ENCODE measurements at places on chromosomes 6 and 20.

GRCh38 chr6:56640374-56640773 lies 2.3 kb downstream of the DST start:
- DNase-seq, result no peak

GRCh38 chr6:127857051-127857637 lies 43.7 kb downstream of the THEMIS start:
- peak; percentile 5 for DNase-seq

- DNase-seq, result peak; percentile 63
Measured at GRCh38 chr6:37696220-37696840, 1.4 kb downstream of the MDGA1 start.

DNA sequence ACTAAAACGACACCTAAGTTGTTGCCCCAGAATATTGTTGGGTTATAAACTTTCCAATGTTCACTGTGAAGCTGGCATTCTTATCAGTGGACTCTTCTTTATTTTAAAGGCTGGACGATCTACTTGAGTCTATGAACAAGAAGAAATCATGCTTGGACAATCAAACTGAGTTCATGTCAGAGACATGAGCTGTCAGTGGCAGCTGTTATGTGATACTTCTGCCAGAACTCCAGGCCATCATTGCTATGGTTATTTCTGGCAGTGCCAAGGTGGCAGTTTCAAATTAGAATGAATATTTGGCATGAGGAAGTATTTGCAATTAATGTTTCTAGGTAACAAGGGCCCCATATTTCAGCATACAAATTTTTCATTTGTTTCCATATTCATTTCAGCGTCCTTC lies 417.3 kb downstream of the LMBRD1 start:
- DNase-seq, result no peak

DNA sequence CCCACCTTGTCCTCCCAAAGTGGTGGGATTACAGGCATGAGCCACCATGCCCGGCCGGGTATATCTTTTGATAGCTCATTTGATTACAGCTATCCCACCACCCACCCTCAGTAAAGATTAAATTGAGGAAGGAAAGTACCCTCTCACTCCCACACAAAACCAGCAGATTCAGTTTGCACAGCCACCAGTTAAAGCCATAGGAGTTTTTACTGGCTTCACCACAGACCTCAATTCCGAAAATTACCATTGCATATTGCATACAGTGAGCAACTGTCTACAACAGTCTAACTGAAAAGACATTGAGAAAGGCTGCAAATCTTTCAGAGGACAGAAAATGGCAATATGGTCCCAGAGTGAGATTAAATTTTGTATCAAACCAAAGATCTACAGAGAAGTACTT lies 34.9 kb downstream of the ESF1 start:
- no peak for DNase-seq

- no peak for DNase-seq
Measured at GRCh38 chr6:105282631-105283585, 103.1 kb upstream of the POPDC3 start.

GRCh38 chr6:72418495-72418894 lies 203.4 kb upstream of the KCNQ5 start:
- DNase-seq, result peak; percentile 66

DNA sequence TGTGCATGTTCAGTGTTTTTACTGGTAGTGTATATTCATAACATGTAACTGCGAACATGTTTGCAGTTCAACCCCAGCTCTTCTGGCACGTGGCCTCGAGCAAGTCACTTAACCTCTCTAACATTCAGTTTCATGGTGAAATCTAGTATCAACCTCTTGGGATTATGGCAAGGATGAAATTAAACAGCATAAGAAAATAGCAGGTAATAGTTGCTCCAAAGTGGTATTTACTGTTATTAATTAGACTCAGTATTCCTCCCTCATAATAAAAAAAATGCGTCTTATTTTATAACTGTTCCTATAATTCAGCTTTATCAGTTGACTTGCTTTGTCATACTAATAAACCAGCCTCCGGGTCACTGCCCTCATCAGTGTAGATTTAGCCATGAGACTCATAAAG lies 15.0 kb downstream of the FAM184A start:
- no peak for DNase-seq

DNA sequence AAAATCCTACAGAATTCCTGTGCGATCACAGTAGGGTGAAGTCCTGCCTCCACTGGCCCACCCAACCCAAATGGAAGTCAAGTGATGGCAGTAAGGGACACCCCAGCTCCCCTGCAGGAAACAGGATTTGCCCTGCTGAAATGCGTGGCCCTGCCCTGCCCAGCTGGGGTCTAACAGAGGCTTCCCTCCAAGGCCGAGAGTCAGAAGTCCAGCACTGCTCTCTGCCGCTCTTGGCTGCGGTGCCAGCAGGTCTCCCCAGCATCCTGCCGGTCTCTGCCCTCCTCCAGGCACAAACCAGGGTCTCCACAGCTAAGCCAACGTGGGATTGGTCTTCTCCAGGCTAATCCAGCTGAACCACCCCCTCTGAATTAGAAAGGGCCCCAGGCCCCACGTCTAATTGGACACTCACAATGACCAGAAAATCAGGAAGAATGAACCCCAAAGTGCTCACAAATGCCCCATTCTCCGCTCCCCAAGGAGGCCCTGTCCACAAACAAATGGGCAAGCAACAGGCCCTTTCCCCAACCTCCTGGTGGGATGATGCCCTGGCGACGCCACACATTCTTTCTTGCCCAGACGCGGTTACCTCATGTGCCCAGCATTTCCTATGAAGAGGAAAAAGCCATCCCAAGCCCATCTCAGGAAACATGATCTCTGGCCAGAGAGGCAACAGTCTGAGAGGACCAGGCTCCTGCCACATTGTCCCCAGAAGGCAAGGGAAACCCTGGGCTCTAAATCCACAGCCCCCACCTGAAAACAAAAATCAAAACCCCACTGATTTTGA lies 117.2 kb downstream of the BANF2 start:
- peak; percentile 22 for DNase-seq
